Eye (tissue), 1 donor: ENCODE measurements at places on chromosomes 5 and 9.

- no peak for DNase-seq
Measured at GRCh38 chr9:34707130-34707529, 2.8 kb downstream of the CCL21 start.

DNA sequence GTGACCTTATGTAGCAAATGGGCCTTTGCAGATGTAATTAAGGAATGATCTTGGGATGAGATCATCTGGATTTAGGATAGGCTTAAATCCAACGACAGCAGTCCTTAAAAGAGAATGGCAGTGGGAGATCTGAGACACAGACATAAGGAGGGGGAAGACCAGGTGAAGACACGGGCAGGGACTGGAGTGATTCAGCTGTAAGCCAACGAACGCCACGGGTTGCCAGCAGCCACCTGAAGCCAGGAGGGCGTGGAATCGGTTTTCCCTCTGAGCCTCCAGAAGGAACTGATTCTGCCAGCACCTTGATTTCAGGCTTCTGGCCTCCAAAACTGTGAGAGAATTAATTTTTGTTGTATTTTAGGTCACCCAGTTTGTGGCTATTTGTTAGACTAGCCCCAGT lies 218.6 kb upstream of the ANKRD55 start:
- DNase-seq = no peak

GRCh38 chr5:87229780-87230179 lies 37.9 kb upstream of the RASA1 start:
- no peak for DNase-seq

- no peak for DNase-seq
Measured at GRCh38 chr5:86997516-86997915, 270.2 kb upstream of the RASA1 start.

DNA sequence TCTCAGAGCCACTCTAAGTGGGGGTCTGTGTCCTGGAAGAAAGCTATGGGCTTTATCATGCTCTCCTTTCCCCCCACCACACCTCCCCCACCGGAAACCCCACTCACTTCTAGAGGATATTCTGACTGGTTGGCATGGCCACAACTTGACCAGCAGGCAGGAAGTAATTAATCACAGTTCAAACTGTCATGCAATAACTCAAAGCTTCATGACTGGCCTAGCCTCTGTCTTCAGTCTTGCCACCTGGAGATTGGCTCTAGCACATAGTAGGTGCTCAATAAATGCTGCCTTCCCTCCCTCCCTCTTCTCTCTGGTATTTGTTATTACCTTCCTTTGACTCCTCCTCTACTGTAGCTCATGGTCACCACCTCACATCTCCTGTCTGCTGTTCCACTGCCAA lies 124.7 kb downstream of the GABBR2 start:
- no peak for DNase-seq
